ENCODE measurements at places on chromosomes 6 and 20.

DNA sequence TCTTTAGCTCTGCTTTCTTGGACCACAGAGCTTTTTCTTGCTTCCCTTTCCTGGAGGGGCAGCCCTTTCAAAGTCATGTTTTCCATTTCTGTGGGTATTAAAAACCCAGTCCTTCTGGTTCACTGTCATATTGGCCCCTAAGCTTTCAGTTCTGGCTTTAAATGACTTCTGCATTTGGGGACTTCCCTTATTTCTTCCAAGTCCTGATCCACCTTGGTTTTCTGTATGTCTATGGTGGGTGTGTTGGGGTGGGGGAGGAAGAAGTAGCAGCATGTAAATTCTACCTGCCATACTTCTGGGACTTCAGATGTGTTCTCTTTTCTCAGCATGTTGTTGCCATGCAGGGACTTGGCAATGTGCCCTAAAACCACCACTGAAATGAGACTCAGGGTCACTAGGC, 77.1 kb upstream of the EMILIN3 start:
- DNase-seq: no peak

DNA sequence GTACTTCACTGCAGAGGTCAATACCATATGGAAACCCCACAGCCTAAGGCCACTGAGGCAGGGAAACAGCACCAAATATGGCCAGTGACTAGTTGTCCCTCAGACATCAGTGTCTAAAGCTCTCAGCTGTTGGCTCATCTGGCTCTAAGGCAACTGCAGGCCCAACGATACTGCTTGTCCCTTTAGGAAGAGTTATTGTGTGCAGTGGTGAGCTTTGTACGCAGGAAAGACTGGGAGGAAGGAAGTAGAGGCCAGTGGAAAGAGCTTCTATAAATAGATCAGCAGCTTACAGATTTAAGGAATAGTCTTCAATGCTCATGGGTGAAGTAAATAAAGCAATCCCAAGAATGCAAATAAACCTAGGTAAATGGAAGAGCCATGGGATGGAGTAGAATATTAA, 29.3 kb downstream of the DNAAF9 start:
- DNase-seq: no peak

GRCh38 chr6:137921823-137922222, 54.8 kb downstream of the TNFAIP3 start:
- DNase-seq: no peak

DNA sequence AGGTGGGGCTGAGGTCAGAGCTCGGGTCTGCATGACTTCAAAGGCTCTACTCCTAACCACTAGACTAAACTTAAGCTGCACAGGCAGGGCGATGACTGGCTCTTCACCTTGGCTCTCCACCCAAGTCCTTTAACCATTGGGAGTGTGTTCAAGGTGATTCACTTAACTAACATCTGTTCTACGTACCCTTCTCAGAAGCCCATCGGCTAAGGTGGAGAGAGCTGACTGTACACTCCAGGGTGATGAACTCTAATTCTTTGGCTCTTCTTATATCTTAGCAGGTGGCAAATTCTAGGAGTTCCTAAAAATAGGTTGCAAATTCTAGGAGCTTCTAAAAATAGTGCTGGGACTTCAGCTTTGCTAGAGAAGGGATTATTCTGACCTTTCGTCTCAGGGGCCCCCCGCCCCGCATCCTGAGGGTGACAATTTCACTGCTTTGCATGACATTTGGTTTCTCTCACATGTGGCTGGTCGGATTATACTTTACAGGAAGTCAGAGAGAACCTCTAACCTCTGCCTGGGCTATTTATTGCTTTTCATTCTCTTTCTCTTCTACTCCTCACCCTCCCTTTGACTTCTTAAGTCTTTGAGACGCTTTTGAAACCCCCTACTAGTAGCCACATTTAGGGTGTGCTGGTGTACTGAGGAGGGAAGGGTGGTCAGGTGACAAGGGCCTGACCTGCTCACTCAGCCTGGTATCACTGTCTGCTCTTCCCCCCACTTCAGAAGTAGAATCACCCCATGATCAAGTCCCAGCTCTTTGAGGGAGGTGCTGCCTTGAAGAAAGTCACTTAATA, 55.5 kb downstream of the PRDM1 start:
- DNase-seq: no peak

DNA sequence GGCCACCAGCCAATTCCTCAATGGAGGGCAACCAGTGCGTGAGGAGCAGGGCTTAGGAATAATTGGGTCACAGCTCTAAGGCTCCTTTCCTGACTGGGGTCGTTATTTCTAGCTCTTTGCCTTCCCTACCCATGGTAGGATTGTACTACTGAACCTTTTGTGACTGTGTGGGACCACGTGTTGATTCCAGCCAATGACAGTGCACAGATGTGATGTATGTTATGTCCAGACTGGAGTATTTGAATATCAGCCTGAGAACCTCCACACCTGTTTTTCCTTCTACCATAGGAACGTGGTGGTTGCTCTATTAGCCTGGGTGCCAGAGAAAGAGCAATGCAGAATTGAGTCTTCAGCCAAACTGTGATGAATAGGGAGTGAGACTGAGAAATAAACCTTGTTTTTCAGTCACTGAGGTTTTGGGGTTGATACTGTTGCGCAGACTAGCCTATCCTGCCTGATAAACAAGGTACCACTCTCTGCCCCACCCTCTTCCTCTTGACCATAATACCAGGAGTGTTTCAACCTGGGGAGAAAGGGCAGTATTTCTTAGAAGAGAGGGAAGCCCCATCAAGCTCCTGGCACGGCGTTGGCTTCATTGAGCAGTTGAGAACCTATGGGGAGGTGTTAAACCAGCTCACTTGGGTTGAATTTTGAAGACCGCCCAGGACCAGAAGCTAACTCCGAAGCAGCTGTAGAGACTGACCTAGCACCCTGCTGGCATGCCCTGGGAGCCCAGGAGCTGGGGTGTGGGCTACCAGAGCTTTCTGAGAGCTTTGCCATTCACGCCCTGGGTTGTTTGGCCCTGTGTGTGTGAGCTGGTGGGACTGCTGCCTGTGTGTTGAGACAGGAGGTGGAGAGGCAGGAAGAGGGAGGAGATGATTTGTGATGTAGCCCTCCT, 105.5 kb upstream of the BACH2 start:
- DNase-seq: no peak

DNA sequence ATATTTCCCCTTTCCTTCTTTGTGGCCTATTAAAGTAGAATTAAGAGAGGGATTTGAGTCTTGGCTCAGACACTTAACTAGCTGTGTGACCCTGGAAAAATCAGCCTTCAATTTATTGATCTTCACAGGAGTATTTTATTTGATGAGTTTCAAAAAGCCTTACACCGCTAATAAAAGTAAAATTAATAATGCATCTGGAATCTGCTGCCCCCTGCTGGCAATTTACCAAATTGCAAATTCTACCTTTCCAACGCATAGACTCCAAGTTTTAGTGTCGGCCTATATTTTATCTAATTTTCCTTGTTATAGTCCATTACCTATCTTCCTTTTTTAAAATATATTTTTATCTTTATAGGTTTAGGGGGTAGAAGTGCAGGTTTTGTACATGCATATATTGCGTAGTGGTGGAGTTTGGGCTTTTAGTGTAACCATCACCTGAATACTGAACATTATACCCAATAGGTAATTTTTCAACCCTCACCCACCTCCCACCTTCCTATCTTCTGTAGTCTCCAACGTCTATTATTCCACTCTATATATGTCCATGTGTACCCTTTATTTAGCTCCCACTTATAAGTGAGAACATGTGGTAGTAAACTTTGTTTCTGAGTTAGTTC, 46.3 kb downstream of the GOPC start:
- peak; percentile 63 for DNase-seq

DNA sequence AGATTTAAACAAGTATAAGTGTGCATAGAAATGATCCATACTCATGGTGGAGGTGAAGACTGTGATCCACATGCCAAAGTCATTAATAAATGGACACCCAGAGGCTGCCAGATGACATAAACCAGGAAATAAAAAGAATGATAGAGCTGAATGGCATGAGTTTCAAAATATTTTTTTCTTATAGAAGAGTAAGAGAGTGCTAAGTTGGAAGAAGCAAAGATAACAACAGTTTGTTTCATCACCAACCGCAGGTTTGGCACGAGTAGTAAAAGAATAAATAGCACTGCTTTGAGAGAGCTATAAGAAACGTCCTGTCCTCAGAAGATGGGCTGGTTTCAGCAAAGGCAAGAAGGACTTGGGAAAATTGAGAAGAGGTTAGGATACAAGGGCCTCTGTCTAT, 246.9 kb downstream of the UBE3D start:
- no peak for DNase-seq

- no peak for DNase-seq
Measured at GRCh38 chr6:121880831-121881230, 445.4 kb downstream of the GJA1 start.

- no peak for DNase-seq
Measured at GRCh38 chr6:136633355-136633754, 83.1 kb upstream of the MAP7 start.

- no peak for DNase-seq
Measured at GRCh38 chr6:42571611-42572342, 7.9 kb downstream of the UBR2 start.

- no peak for DNase-seq
Measured at GRCh38 chr20:48819821-48820648, 7.8 kb downstream of the PREX1 start.

- DNase-seq: no peak
Measured at GRCh38 chr6:117951783-117952182, 44.7 kb downstream of the SLC35F1 start.

GRCh38 chr6:135270676-135271536, 89.8 kb downstream of the MYB start:
- no peak for DNase-seq

GRCh38 chr6:117739869-117740268, 64.6 kb downstream of the NUS1 start:
- DNase-seq: no peak

DNA sequence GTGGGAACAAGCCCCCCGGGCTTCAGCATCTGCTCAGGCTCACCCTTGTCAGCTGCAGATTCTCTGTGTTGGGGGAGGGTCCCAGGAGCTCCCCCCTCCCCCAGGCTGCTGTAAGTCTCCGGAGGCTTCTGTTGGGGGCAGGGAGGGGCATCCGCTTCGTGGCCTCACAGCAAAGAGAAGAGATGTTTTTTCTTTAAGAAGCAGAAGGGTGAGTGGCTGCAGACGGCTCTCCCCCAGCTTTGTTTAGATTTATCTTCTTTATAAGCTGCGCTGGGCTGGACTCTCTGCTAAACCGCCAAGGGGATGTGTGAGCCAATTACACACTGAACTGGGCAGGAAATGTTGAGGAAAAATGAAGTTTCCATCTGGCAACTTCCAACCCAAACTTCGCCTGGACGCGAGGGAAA, 48.7 kb upstream of the GATA5 start:
- no peak for DNase-seq

DNA sequence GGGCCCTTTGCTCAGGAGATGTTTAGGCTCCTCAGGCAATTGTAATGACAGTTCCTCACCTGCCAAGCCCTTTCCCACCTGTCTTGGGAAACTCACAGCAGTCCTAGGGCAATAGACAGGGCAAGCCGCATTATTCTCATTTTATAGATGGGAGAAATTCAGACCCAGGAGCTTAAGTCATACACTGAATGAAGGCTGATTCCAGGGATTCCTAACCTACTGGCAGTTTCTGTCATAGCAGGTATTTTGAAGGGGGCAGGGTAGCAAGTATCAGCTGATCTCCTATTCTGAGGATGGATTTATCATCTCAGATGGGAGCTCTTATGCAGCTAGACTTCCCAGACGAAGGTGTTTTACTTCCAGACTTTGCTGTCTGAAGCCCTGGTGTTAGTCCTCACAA, 61.4 kb upstream of the MYL9 start:
- DNase-seq: no peak

GRCh38 chr6:7142918-7143475, 35.2 kb downstream of the RREB1 start:
- DNase-seq: no peak

DNA sequence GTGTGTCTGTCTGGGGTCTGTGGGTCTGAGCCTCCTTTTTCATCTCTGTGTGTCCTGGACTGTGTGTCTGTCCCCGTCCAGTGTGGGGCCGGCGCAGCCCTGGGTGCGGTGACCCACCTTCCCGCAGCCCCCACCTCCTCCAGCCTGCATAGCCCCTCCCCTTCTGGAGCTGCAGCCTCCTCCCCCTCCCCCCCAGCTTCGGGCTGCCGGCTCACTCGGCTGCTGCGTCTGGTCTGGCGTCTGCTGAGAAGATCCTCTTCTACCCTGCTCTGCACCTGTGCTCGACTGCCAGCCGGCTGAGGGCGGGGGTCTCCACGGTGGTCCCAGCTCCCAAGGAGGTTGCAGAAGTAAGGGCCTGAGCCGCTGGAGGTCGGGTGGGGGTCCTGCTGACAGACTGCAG, 7.6 kb upstream of the LKAAEAR1 start:
- DNase-seq: no peak
